ENCODE measurements at places on chromosomes 5 and 9.

- DNase-seq: no peak
These were observed 136.8 kb downstream of the MVB12B start for GRCh38 chr9:126463426-126463825.

DNA sequence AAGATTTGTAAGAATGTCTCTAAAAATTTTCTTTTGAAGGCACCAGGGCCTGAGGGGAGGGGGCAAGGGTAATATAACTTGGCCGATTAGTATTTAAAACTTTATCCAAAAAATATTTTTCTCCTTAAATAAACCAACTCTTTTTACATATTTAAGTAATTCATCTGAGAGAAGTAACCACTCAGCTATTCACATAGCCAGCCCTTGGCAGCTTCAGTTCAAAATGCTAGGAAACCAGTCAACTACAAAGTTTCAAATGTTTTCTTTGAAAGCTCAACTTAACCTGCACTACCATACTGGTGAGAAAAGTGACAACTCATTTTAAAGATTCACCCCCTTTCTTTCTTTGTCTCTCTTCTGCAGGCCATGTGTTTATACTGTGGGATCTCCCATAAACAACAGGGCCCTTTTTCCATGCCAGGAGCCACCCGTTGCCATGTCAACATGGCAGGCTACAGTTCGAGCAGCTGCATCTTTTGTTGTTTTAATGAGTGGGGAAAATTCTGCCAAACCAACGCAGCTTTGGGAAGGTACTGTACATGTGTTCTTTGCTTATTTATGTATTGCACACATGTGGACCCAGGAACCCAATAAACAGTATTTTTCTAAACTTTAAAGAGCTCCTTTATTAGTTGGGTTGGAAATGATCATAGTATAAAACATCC is 46.3 kb downstream of the AOPEP start:
- no peak for DNase-seq

DNA sequence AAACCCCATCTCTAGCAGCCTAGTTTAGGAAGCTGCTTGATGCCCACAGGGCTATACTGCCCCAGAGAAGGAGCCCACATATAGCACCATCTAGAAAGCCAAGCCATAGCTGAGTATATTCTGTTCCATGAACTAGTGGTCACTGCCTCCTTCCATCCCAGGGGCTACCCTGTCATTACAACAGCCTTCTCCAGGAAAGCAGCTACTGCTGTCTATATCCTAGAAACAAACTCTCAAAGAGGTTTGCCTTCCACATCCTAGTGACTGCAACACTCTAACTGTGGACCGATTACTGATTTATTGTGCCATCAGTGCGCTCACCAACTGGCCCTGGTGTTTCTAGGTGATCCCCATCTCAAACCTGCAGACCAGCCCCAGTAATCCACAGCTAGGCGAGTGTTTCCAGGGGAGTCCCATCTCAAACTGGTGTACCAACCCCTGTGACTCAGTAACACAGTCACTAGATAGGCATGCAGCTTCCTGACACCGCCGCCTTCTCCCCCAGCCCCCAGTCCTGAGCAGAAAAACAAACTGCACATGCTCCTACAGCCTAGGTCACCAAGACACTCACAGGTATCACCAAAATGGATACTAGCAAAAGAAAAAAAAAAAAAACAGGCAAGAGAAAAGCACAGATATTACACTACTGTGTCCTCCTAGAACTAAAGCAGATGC is 14.8 kb downstream of the SPTLC1 start:
- DNase-seq: no peak

- DNase-seq: no peak
These were observed 30.7 kb upstream of the GPX3 start for GRCh38 chr5:150989695-150990094.

GRCh38 chr5:4182144-4182543 is 586.5 kb downstream of the IRX1 start:
- no peak for DNase-seq

GRCh38 chr9:130310456-130310855 is 44.9 kb downstream of the HMCN2 start:
- DNase-seq: no peak

- DNase-seq: no peak
These were observed 30.5 kb downstream of the COL27A1 start for GRCh38 chr9:114185570-114186490.

- DNase-seq: no peak
These were observed 327.1 kb upstream of the NUDT12 start for GRCh38 chr5:103889500-103890209.

- peak; percentile 17 for DNase-seq
These were observed 139.5 kb upstream of the DMRTA1 start for GRCh38 chr9:22307013-22307711.

GRCh38 chr9:107541523-107541922 is 52.0 kb upstream of the KLF4 start:
- no peak for DNase-seq

All from activated CD4-positive, alpha-beta T cell treated with anti-CD3 and anti-CD28 coated beads, Interleukin-2, amount 50 U/mL, for 16 hours (primary cell).